Activated naive CD4-positive, alpha-beta T cell treated with anti-CD3 and anti-CD28 coated beads, Interleukin-2, amount 10 ng/mL, durations not matched to agents 7 days and 5 days (primary cell): ENCODE measurements at places on chromosomes 5 and 9.

GRCh38 chr9:76103531-76104315 lies 213.2 kb downstream of the PCSK5 start:
- no peak overlapping the region for H3K4me3 ChIP-seq
- no peaks in the 10 kb centered on the region for H3K27me3 ChIP-seq
- no peak overlapping the region for H3K27ac ChIP-seq
- peaks cover 15% of the 10 kb centered on the region for H3K36me3 ChIP-seq
- no peak for DNase-seq

GRCh38 chr9:98575379-98576346 lies 133.1 kb downstream of the GABBR2 start:
- H3K27me3 ChIP-seq: peaks cover 70% of the 10 kb centered on the region
- H3K4me1 ChIP-seq: peaks cover 19% of the 10 kb centered on the region
- peak; percentile 35 for DNase-seq

- H3K27ac ChIP-seq: no peak overlapping the region
- H3K27me3 ChIP-seq: no peaks in the 10 kb centered on the region
- H3K4me3 ChIP-seq: no peak overlapping the region
- no peak for DNase-seq
- H3K36me3 ChIP-seq: peaks cover 28% of the 10 kb centered on the region
Measured at GRCh38 chr5:79691007-79691406, 1.4 kb downstream of the CMYA5 start.

DNA sequence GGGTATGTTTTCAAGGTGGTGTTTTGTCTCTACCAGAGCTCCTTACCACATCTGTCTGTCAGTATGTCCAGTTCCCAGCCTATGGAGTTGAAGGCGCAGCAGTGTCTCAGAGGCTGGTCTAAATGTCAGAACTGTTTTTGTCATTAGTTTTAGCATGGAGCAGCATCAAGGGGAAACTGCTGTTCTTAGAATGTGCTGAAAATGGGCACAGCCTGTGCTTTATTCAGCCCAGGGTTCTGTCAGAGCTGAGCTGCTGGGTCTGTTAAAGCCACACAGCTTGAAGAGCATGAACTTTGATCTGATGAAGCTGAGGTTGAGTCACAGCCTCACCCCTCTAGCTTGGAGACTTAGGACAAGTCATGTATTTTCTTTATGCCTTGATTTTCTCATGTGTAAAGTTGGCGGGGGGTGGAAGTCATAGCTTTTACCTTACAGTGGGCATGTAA lies 71.9 kb downstream of the RALGPS1 start:
- H3K4me1 ChIP-seq: peaks cover 48% of the 10 kb centered on the region
- peak; percentile 57 for DNase-seq
- peak overlapping the region; percentile 90 for H3K27ac ChIP-seq
- H3K4me3 ChIP-seq: peak overlapping the region; percentile 40
- H3K36me3 ChIP-seq: peaks cover 8% of the 10 kb centered on the region
- H3K27me3 ChIP-seq: peaks cover 65% of the 10 kb centered on the region

GRCh38 chr5:1794901-1795290 lies 4.7 kb downstream of the MRPL36 start:
- no peak overlapping the region for H3K4me3 ChIP-seq
- H3K36me3 ChIP-seq: peaks cover 33% of the 10 kb centered on the region
- DNase-seq: no peak
- no peak overlapping the region for H3K27ac ChIP-seq
- peaks cover 66% of the 10 kb centered on the region for H3K4me1 ChIP-seq

GRCh38 chr9:136806631-136807201 lies 1.0 kb upstream of the RABL6 start:
- no peak for DNase-seq
- peaks cover 17% of the 10 kb centered on the region for H3K36me3 ChIP-seq
- peak overlapping the region; percentile 86 for H3K4me3 ChIP-seq
- H3K27ac ChIP-seq: peak overlapping the region; percentile 85
- peaks cover 9% of the 10 kb centered on the region for H3K27me3 ChIP-seq

GRCh38 chr9:126663661-126664072 lies 49.9 kb downstream of the LMX1B start:
- H3K27ac ChIP-seq: no peak overlapping the region
- peaks cover 10% of the 10 kb centered on the region for H3K27me3 ChIP-seq
- no peaks in the 10 kb centered on the region for H3K4me1 ChIP-seq

GRCh38 chr9:136189394-136190236 lies 15.3 kb downstream of the LHX3 start:
- H3K4me1 ChIP-seq: no peaks in the 10 kb centered on the region
- no peaks in the 10 kb centered on the region for H3K36me3 ChIP-seq
- H3K27me3 ChIP-seq: peaks cover 82% of the 10 kb centered on the region
- peak overlapping the region; percentile 19 for H3K27ac ChIP-seq
- no peak overlapping the region for H3K4me3 ChIP-seq
- DNase-seq: no peak

DNA sequence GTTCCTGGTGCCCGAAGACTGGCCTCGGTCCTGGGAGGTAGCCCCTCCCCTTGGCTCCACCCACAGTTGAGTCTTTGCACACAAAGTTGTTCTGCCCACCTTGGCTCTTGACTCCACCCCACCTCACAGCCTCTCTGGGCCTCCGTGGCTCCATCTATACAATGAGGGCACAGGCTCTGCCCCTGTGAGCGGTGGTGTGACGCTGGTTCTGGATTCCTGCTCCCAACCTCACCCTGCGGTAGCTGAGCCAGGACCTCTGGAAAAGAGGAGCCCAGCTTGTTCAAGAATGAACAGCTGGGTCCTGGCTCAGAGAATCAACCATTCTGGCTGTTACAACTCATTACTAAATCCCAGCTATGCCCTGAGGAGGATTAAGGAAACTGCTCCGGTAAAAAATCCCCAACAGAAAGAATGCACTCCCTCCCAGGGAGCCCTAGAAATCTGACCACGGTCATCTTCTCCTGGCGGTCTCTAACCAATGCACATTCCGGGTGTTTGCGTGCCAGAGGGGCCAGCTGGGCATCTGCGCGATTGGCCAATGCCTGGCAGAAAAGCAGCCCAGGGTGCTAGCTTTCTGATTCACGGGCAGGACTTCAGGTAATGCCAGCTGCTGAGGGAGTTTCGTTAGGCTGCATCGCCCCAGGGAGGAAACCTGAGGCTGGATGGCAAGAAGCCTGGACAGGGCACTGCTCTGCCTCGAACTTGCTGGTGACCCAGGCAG lies 9.9 kb upstream of the GRHPR start:
- no peak overlapping the region for H3K4me3 ChIP-seq
- peaks cover 12% of the 10 kb centered on the region for H3K27me3 ChIP-seq
- H3K36me3 ChIP-seq: no peaks in the 10 kb centered on the region
- peaks cover 12% of the 10 kb centered on the region for H3K4me1 ChIP-seq

- no peaks in the 10 kb centered on the region for H3K27me3 ChIP-seq
- H3K4me3 ChIP-seq: no peak overlapping the region
- H3K4me1 ChIP-seq: no peaks in the 10 kb centered on the region
- DNase-seq: no peak
Measured at GRCh38 chr9:72396247-72397091, 31.5 kb upstream of the ZFAND5 start.

- H3K4me1 ChIP-seq: peaks cover 87% of the 10 kb centered on the region
- H3K4me3 ChIP-seq: no peak overlapping the region
- H3K27me3 ChIP-seq: no peaks in the 10 kb centered on the region
- no peak for DNase-seq
Measured at GRCh38 chr9:20512106-20512505, 110.2 kb downstream of the MLLT3 start.

DNA sequence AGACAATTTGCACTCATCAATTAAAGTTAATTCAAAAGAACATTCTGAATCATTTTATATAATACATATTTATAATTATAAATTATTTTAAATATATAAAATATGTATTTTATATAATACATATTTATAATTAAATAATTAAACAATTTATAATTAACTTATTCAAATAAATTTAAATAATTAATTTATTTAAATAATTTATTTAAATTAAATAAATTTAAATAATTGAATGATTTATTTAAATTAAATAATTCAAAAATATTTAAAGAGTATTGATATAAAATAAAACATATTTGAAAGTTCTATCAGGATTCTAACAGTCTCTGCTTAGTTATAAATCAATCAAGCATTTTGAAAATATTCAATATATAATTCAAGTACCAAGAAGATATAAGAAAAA lies 775.5 kb upstream of the CTNND2 start:
- DNase-seq: no peak
- H3K4me3 ChIP-seq: no peak overlapping the region
- no peaks in the 10 kb centered on the region for H3K36me3 ChIP-seq
- H3K27me3 ChIP-seq: no peaks in the 10 kb centered on the region

- no peaks in the 10 kb centered on the region for H3K36me3 ChIP-seq
- no peaks in the 10 kb centered on the region for H3K27me3 ChIP-seq
- H3K27ac ChIP-seq: peak overlapping the region; percentile 47
- peak overlapping the region; percentile 76 for H3K4me3 ChIP-seq
Measured at GRCh38 chr5:8456846-8457186, 587.9 kb downstream of the MTRR start.

DNA sequence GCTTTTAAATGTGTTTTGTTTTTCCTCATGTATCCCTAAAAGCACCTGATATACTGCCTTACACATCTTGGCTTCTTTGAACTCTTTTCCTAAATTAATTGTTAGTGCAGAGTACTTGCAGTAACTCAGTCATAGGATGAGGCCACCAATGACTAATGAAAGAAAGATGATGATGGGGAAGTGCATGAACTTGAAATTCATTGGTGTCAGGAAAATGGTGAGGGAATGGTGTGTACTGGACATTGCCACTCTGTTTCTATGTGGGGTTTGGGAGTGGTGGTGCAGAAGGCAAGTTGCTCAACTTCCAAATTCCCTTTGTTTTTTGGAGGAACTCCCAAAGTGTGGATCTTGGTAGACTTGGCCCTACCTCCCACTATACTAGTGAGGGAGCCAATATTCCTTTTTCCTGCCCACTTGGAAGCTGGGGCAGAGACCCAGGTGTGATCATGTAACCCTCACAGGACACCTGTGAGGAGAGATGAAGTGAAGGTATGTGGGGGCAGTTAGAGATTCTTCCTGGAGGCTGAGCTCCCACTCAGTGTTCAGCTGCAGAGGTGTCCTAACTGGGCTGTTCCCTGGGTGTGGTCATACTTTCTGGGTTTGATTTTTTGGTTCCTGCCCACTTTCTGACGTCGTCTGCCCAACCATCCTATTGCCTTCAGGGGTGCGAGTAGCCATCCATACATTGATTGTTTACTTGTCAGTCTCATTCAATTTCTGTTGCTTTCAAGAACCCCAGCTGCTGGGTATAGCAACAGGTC lies 298.5 kb downstream of the MAST4 start:
- no peaks in the 10 kb centered on the region for H3K36me3 ChIP-seq
- H3K27ac ChIP-seq: no peak overlapping the region
- no peak for DNase-seq
- no peaks in the 10 kb centered on the region for H3K4me1 ChIP-seq

DNA sequence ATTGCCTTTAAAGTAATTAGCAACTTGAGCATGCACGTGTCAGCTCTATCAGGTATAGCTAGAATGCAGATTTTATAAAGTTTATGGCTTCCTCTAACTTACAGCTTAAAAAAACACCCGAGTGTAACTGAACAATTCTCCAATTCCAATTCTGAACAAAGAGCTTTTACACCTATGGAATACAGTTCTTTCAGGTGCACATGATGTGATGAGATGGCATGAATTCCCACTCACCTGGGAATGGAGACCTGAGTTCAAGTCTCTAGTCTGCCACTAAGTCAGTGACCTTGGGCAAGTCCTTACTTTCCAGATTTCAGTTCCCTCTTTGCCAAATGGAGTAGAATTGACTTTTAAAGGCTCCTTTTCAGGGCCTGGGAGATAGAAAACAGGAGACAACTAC lies 1.8 kb downstream of the ZFAND5 start:
- H3K27me3 ChIP-seq: no peaks in the 10 kb centered on the region
- peak overlapping the region; percentile 86 for H3K4me3 ChIP-seq
- H3K36me3 ChIP-seq: peaks cover 41% of the 10 kb centered on the region
- no peak for DNase-seq

- H3K27me3 ChIP-seq: no peaks in the 10 kb centered on the region
- no peak for DNase-seq
- no peak overlapping the region for H3K27ac ChIP-seq
- no peaks in the 10 kb centered on the region for H3K4me1 ChIP-seq
- no peak overlapping the region for H3K4me3 ChIP-seq
Measured at GRCh38 chr5:2666081-2666480, 85.4 kb downstream of the IRX2 start.

GRCh38 chr9:30713243-30713642 lies 1671.2 kb upstream of the ACO1 start:
- no peak overlapping the region for H3K27ac ChIP-seq
- no peaks in the 10 kb centered on the region for H3K36me3 ChIP-seq
- H3K4me1 ChIP-seq: no peaks in the 10 kb centered on the region
- no peak overlapping the region for H3K4me3 ChIP-seq

- H3K27me3 ChIP-seq: no peaks in the 10 kb centered on the region
- no peak overlapping the region for H3K27ac ChIP-seq
- DNase-seq: no peak
- no peaks in the 10 kb centered on the region for H3K4me1 ChIP-seq
- no peak overlapping the region for H3K4me3 ChIP-seq
Measured at GRCh38 chr5:166695326-166695725, 1596.1 kb upstream of the WWC1 start.

DNA sequence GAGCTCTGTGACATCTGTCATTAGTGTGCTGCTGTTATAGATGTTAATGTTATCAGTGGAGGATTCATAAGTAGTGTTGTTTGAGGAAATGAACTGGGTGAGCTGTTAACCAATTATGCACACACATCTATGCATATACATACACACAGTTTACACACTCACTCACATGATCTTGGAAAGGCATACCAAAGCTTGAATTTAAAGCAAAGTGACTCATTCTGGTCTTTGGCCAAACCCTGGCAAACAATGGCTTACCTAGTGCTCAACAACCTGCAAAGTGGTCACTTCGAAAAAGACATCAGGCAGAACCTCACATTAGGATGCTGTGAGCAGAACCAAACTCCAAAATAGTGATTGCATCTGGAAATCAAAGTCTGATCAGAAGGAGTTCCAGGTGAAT lies 1037.3 kb upstream of the CDH6 start:
- H3K27ac ChIP-seq: no peak overlapping the region
- H3K4me3 ChIP-seq: no peak overlapping the region
- H3K4me1 ChIP-seq: no peaks in the 10 kb centered on the region
- no peaks in the 10 kb centered on the region for H3K36me3 ChIP-seq
- no peaks in the 10 kb centered on the region for H3K27me3 ChIP-seq
- no peak for DNase-seq

DNA sequence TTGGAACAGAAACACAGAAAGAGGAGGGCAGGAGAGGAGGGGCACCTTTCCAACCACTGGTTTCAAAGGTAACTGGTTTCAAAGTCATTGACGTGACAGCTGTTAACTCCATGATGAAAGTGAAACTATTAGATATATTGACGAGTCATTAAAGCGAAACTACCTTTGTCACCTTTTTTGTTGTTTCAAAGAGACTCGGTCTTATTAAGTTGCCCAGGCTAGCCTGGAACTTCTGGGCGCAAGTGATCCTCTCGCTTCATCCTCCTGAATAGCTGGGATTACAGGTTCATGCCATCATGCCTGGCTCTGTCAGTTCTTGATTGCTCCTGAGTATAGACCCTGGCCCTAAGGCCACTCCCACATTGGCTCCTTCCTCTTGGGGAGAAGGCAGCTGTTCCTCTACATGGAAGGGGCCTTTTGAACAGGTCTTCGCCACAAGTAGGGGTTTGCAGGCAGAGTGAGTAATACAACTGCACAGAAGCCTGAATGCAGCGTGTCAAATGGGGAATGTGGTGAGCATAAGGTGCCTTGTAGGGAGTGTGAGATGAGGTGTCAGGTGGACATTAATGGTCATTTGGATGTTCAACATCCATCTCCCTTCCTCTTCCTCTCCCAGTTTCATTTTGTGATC lies 3.4 kb upstream of the F12 start:
- peaks cover 37% of the 10 kb centered on the region for H3K4me1 ChIP-seq
- no peak overlapping the region for H3K4me3 ChIP-seq
- no peak for DNase-seq
- peaks cover 40% of the 10 kb centered on the region for H3K27me3 ChIP-seq
- H3K36me3 ChIP-seq: no peaks in the 10 kb centered on the region
- peak overlapping the region; percentile 50 for H3K27ac ChIP-seq
